A673 (cell line): ENCODE measurements at places on chromosomes 3 and 15. TPM values are rescaled to one million over a fixed set of nuclear protein-coding genes. Genes with fewer than 3 reads are reported as not detected.

The CACNA2D3 gene
- total RNA-seq: not detected in 2 replicates

The FBXW12 gene
- 0.55 and 0.60 TPM in 2 replicates for total RNA-seq

The LYZL4 gene
- total RNA-seq: not detected in 2 replicates

- H3K27me3 ChIP-seq: no peaks in the 10 kb centered on the region
- no peak overlapping the region for H3K27ac ChIP-seq
- no peak overlapping the region for H3K4me3 ChIP-seq
- H3K36me3 ChIP-seq: no peaks in the 10 kb centered on the region
Observed at GRCh38 chr15:58308742-58309355, 122.9 kb upstream of the LIPC start.

GRCh38 chr15:58229297-58229768 is 91.2 kb downstream of the AQP9 start:
- no peaks in the 10 kb centered on the region for H3K36me3 ChIP-seq
- H3K4me1 ChIP-seq: peaks cover 12% of the 10 kb centered on the region
- DNase-seq: peak; percentile 50
- H3K27ac ChIP-seq: no peak overlapping the region
- no peaks in the 10 kb centered on the region for H3K27me3 ChIP-seq

GRCh38 chr15:83559310-83559966 is 94.5 kb upstream of the ADAMTSL3 start:
- no peak overlapping the region for H3K27ac ChIP-seq
- peak; percentile 85 for DNase-seq
- no peaks in the 10 kb centered on the region for H3K27me3 ChIP-seq
- no peak overlapping the region for H3K4me3 ChIP-seq

DNA sequence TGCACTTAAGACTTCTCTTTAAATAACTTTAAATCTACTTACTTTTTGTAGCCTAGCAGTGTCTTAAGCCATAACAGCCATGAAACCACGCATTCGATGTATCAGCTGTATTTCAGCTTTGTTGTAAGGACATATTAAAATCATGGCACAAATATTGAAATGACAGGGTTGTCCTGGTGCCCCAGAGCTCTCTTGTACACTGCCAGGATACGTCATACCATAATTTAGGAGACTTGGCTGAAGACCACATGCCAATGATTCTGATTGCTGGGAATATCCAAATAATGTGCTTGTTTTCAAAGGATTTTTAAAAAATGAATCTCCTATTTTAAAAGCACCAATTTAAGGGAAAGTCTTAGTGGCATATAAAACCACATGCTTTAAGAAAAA is 265.4 kb downstream of the SLCO3A1 start:
- H3K4me3 ChIP-seq: no peak overlapping the region
- no peak overlapping the region for H3K27ac ChIP-seq
- H3K4me1 ChIP-seq: no peaks in the 10 kb centered on the region
- no peaks in the 10 kb centered on the region for H3K36me3 ChIP-seq

- H3K4me1 ChIP-seq: no peaks in the 10 kb centered on the region
- H3K27me3 ChIP-seq: no peaks in the 10 kb centered on the region
- no peak overlapping the region for H3K4me3 ChIP-seq
- no peak for DNase-seq
- no peaks in the 10 kb centered on the region for H3K36me3 ChIP-seq
Observed at GRCh38 chr15:65777843-65778242, 14.2 kb downstream of the DENND4A start.

- H3K27ac ChIP-seq: no peak overlapping the region
- DNase-seq: no peak
- no peaks in the 10 kb centered on the region for H3K27me3 ChIP-seq
- no peaks in the 10 kb centered on the region for H3K36me3 ChIP-seq
- no peak overlapping the region for H3K4me3 ChIP-seq
- no peaks in the 10 kb centered on the region for H3K4me1 ChIP-seq
Observed at GRCh38 chr3:27125821-27126501, 243.2 kb downstream of the NEK10 start.

GRCh38 chr15:64017591-64018163 is 28.6 kb downstream of the DAPK2 start:
- no peak overlapping the region for H3K4me3 ChIP-seq
- H3K36me3 ChIP-seq: no peaks in the 10 kb centered on the region
- no peaks in the 10 kb centered on the region for H3K27me3 ChIP-seq
- H3K27ac ChIP-seq: no peak overlapping the region

- DNase-seq: peak; percentile 91
- H3K27ac ChIP-seq: peak overlapping the region; percentile 65
- peaks cover 2% of the 10 kb centered on the region for H3K36me3 ChIP-seq
- peaks cover 45% of the 10 kb centered on the region for H3K4me1 ChIP-seq
- peak overlapping the region; percentile 45 for H3K4me3 ChIP-seq
Observed at GRCh38 chr15:42581272-42581730, 5.9 kb downstream of the STARD9 start.

DNA sequence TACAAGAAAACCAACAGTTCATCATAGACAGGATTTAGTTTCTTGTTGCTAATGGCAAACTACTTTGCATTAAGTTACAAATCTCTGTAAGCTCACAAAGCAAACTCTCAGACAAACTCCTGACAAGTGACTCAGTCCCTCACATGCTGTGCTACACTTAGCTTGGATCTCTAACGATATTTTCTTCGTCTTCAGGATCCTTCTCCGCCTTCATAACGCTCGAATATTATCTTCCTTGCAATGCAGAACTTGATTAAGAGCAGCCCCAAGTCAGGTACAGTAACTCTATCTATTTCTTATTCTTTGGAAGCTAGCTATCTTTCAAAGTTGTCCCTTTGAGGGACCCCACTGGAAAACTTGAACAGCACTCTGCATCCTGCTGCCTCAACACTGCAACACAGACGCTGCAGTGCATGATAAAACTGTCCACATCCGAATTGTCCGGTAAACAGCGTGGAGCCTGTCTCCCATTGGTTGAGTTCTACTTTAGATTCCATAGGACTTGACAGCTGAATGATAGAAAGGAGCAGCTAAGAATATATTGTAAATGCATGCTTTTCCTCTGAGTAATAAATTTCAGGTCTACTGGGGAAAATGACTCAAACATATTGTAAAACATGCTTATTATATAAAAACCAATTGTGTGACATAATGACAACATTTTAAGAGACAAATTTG is 61.3 kb downstream of the UACA start:
- peak overlapping the region; percentile 72 for H3K27ac ChIP-seq
- no peaks in the 10 kb centered on the region for H3K27me3 ChIP-seq
- peak; percentile 86 for DNase-seq
- peak overlapping the region; percentile 44 for H3K4me3 ChIP-seq
- H3K36me3 ChIP-seq: no peaks in the 10 kb centered on the region

GRCh38 chr15:89593018-89593417 is 17.7 kb downstream of the TICRR start:
- H3K4me1 ChIP-seq: no peaks in the 10 kb centered on the region
- H3K36me3 ChIP-seq: peaks cover 94% of the 10 kb centered on the region
- no peaks in the 10 kb centered on the region for H3K27me3 ChIP-seq
- no peak overlapping the region for H3K4me3 ChIP-seq
- DNase-seq: no peak
- no peak overlapping the region for H3K27ac ChIP-seq

GRCh38 chr3:194075088-194075615 is 60.8 kb upstream of the HES1 start:
- H3K4me1 ChIP-seq: peaks cover 18% of the 10 kb centered on the region
- no peak for DNase-seq
- H3K4me3 ChIP-seq: no peak overlapping the region
- H3K36me3 ChIP-seq: no peaks in the 10 kb centered on the region
- H3K27me3 ChIP-seq: no peaks in the 10 kb centered on the region

DNA sequence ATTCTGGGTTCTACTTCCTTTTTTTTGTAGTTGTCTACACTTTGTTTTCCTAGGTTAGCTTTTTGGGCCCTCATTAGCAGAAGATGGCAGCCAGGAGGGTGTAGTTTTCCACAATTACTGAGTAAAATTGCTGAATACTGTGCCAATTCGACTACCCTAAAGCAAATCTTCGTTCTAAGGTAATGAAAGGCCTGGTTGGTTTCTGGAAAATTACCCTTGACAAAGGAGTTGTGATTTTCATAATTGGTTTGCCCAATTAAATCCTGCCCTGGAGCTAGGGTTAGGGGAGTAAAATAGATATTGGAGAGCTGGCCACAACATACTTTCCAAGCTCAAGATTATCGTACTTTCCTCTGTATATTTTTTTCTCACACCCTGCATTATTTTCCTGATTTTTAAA is 293.0 kb downstream of the OXSM start:
- no peak for DNase-seq
- no peaks in the 10 kb centered on the region for H3K27me3 ChIP-seq
- no peaks in the 10 kb centered on the region for H3K36me3 ChIP-seq
- no peak overlapping the region for H3K27ac ChIP-seq

GRCh38 chr3:53044711-53045517 is 959 bp downstream of the SFMBT1 start:
- DNase-seq: peak; percentile 33
- H3K4me3 ChIP-seq: peak overlapping the region; percentile 39
- H3K4me1 ChIP-seq: no peaks in the 10 kb centered on the region
- peaks cover 16% of the 10 kb centered on the region for H3K27me3 ChIP-seq
- no peaks in the 10 kb centered on the region for H3K36me3 ChIP-seq
- H3K27ac ChIP-seq: no peak overlapping the region

GRCh38 chr3:185317674-185318073 is 45.3 kb upstream of the MAP3K13 start:
- H3K27me3 ChIP-seq: no peaks in the 10 kb centered on the region
- H3K36me3 ChIP-seq: no peaks in the 10 kb centered on the region
- H3K4me1 ChIP-seq: no peaks in the 10 kb centered on the region
- H3K4me3 ChIP-seq: no peak overlapping the region
- H3K27ac ChIP-seq: no peak overlapping the region
